Glomerular endothelial cell (primary cell): ENCODE measurements at places on chromosomes 11 and 22. TPM values are rescaled to one million over a fixed set of nuclear protein-coding genes. Genes with fewer than 3 reads are reported as not detected.

THY1 gene
- total RNA-seq: 16.1 and 23.6 TPM in 2 replicates

DCDC1 gene
- total RNA-seq: not detected in 2 replicates

CDHR5 gene
- total RNA-seq: not detected in 2 replicates

ABTB2 gene
- total RNA-seq: 3.5 and 3.6 TPM in 2 replicates

RAB38 gene
- 2.7 and 15.7 TPM in 2 replicates for total RNA-seq

SMCO4 gene
- total RNA-seq: 12.6 and 24.0 TPM in 2 replicates

LRRC75B gene
- 11.9 and 12.2 TPM in 2 replicates for total RNA-seq

KIAA1671 gene
- 60.3 and 91.0 TPM in 2 replicates for total RNA-seq

DNA sequence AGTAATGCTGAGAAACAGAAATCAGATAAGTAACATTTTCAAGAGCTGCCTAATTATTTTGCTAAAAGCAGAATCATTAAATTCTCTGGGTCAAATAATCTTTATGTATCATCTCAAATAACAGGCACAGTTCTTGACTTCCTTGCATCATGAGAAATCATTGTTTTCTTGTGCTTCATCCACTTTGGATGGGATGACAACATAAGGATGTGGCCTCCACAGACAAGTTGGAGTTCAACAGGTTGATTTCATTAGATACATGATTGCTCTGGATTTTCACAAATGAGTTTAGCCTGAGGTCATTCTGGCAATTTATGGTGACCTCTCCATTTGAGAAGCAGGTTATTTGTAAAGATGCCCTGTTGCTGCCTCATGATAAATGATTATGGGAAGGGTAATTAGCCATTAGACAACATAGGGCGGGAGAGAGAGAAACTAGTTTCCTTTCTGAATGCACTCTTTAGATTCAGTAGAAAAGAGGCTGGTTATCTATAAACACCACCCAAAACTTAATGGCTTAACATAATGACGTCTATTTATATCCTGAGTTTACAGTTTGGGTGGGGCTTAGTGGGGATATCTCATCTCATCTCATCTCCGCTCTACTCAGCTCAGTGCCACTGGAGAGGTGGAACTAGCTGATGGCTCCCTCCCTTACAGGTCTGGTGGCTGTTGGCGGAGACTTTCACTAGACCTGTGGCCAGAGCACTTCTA lies 35.0 kb upstream of the ADORA2A start:
- no peak for DNase-seq

GRCh38 chr22:44380756-44381486 lies 68.2 kb upstream of the SHISAL1 start:
- DNase-seq: no peak

GRCh38 chr22:36510966-36511881 lies 4.4 kb upstream of the FOXRED2 start:
- DNase-seq: no peak

DNA sequence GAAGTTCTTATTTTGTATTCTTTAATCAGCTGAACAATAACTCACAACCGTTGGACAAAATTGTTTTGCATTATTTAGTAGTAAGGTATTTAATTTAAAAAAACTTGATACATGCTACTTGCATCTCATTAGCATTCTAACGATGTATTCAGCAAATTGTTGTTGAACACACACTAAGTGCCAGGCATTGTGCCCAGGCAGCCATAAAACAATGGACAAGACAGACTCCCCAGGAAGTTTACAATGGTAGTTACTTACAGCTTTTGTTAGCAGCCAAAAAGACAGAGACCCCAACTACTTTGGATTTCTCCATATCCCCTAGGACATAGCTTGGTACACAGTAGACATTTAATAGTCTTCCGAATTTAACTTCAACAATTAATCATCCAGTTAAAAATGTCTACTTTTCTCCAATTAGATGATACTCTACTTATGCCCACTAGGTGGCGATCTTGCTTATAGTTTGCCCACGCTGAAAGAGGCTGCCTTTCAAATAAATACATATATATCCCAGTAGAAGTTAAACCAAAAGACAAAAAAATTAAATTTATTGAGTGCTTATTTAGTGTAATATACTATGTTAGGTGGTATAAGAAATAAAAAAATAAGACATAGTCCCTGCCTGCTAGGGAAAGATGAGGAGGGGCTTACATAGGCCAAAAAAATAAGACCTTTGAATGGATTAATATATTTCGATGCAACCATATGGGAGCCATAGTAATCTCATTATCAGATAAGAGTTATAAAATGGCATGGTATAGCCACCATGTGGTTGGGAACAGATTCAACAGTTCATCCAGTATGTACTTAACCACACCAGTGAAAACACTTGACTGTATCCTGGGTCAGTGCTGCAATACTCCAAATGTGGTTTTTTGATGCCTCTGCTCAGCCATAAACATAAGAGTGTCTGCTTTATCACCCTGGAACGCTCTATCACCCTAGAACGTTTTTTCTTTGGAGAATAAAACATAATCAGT lies 2.0 kb upstream of the FJX1 start:
- DNase-seq: no peak

- DNase-seq: no peak
Observed at GRCh38 chr11:68508425-68508824, 47.9 kb downstream of the PPP6R3 start.

DNA sequence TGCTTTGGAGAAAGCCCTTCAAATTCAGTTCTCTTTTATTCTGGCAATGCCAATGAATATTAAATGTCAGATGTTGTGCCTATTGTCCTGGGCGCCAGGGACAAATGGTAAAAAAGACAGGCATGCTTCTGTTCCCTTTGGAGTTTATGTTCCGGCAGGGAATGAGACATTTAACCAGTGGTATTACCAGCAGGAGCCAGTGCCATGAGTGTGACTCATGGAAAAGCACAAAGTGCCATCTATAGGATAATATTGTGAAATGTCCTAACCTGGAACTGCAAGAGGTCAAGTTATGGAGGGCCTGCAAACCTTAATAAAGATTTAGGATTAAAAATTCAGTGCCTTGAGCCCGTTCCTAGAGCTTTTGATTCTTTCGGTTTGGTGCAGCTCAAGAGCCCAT lies 39.5 kb downstream of the REXO2 start:
- DNase-seq: no peak

- DNase-seq: no peak
Observed at GRCh38 chr22:21000207-21000986, 1.5 kb downstream of the THAP7 start.

GRCh38 chr11:65438257-65439151 lies 15.9 kb downstream of the NEAT1 start:
- DNase-seq: no peak

GRCh38 chr11:13291800-13292199 lies 14.2 kb downstream of the BMAL1 start:
- DNase-seq: no peak

DNA sequence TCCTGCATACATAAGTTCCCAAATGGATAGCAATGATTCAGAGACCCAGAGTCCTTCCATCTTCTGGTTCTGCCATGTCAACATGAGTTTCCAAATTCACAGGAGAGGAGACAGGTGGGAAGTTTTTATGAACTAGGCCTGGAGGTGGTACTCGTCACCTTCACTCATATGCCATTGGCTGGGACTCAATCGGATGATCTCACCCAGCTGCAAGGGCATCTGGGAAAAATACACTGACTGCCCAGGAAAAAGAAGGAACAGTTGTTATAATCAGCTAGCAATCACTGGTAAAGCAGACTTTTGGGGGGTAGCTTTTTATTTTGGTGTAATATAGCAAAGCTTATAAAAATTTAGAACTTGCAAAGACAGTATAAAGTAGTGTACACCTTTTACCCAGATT lies 83.9 kb downstream of the OTOG start:
- no peak for DNase-seq

DNA sequence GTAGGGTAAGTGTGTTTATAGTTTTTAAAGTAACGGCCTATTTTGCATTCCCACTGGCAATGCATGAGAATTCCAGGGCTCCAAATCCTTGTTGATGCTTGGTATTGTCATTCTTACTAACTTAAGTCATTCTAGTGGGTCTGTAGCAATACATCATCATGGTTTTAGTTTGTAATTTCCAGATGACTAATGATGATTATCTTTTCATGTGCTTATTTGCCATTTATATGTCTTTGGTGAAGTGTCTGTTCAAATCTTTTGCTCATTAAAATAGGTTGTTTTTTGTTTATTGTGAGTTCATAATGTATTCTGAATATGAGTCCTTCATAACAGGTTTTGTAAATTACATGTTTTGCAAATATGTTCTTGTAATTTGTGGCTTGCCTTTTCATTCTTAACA lies 31.2 kb downstream of the MTMR3 start:
- DNase-seq: no peak

DNA sequence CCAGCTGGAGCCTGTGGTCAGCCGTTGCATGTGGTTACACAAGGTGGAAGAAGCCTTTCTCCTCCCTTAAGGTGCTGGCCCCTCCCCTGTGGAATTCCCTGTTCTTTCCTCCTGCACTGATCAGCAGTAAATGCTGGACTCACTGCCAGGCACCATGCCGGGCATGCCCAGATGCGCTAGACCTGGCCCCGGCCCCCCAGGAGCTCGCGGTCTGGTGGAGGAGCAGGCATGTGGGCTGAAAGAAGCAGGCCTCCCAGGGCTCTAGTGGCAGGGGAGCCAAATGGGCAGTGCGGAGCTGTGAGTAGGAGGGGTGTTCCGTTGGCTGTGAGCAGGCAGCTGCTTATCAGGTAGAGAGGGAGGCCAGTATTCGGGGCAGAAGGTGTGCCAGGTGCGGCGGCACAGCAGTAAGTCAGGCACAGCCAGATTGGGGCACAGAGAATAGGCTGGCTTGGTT lies 10.2 kb downstream of the DGKZ start:
- DNase-seq: no peak

DNA sequence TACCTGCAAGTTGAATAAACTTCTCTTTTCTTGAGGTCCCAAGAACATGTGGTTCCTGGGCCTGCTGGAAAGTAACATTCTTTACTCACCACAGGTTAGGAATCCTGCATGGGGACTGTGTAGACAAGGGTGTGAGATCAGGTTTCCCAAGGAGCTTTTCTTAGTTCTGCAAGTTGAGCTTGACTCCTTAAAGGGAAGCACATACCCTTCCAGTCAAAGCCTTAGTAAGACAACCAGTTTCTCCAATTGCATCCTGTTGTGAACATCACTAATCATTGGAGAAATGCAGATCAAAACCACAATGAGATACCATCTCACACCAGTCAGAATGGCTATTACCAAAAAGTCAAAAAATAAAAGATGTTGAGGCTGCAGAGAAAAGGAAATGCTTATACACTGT lies 48.3 kb upstream of the PAK1 start:
- DNase-seq: no peak

GRCh38 chr11:83033972-83034672 lies 37.6 kb downstream of the RAB30 start:
- DNase-seq: no peak

GRCh38 chr22:38973289-38974169 lies 8.6 kb upstream of the APOBEC3B start:
- no peak for DNase-seq

- no peak for DNase-seq
Observed at GRCh38 chr22:39270280-39270679, 25.5 kb upstream of the PDGFB start.

DNA sequence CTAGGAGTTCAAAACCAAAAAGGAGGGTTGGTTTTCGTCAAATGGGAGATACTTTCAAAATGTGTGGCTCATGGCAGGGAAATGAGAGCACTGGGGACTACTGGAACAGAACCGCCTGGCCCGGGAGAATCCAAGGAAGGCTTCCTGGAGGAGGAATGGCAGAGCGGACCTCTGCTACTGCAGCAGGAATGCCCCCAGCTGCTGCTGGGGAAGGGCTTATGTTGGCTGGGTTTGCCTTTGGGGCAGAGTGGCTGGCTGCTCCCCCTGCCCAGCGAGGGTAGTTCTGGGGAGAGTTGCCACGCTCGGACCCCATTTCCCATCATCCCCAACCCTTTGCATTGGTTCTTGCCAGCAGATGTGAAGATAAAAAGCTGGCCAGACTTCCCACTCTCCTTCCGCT lies 10.6 kb upstream of the APOBEC3A start:
- no peak for DNase-seq

- DNase-seq: no peak
Observed at GRCh38 chr11:2366276-2366675, 10.8 kb upstream of the CD81 start.

GRCh38 chr11:112156956-112157766 lies 6.7 kb downstream of the IL18 start:
- peak; percentile 63 for DNase-seq

- no peak for DNase-seq
Observed at GRCh38 chr22:28894334-28894733, 11.0 kb downstream of the ZNRF3 start.

GRCh38 chr22:46686221-46687047 lies 51.6 kb downstream of the CERK start:
- DNase-seq: no peak

GRCh38 chr22:48829908-48830307 lies 997.8 kb downstream of the BRD1 start:
- DNase-seq: no peak

- no peak for DNase-seq
Observed at GRCh38 chr11:96664110-96664509, 274.3 kb downstream of the JRKL start.

DNA sequence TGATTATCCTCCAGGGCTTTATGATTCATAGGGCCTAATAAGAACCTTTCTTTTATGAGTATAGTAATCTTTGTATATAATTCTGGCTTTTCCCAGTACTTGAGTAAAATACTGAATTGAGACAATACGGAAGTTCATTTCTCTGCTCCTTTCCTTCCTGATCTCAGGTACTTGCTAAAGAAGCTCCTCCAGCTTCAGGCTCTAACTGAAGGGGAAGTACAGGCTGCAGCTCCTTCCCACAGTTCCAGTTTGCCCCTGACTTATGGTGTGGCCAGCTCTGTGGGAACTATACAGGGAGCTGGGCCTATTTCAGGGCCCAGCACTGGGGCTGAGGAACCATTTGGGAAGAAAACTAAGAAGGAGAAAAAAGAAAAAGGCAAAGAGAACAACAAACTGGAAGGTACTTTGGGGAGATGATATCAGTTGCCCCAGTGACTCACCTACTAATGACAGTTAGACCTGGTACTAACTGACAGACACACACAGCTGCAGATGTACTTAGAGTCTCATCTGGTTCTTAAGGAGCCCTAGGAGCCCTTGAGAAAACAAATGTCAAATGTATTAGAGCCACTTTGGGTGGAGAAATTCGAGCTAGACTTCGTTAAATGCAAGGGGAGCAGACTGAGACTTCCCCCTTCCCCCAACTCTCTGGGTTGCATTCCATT lies 3.0 kb downstream of the TBRG1 start:
- DNase-seq: no peak
